ENCODE measurements at places on chromosomes 11 and 22.

DNA sequence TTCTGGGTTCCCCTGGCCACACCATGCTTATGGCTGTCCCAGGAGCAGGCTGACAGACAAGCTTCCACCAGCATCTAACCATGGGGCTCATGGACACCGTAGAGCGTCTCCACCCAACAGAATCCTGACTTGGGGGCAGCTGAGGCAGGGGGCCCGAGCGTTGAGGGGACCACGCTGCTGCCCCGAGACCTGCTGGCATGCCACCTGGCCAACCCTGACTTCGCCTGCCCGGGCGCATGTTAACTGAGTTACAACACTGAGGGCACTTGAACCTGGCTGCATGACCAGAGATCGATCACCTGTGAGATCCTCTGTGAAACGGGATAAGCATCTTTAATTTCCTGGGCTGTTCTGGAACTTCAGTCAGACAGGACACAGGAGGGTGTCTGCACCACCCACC, 13.7 kb downstream of the PPM1F start:
- DNase-seq, result no peak

DNA sequence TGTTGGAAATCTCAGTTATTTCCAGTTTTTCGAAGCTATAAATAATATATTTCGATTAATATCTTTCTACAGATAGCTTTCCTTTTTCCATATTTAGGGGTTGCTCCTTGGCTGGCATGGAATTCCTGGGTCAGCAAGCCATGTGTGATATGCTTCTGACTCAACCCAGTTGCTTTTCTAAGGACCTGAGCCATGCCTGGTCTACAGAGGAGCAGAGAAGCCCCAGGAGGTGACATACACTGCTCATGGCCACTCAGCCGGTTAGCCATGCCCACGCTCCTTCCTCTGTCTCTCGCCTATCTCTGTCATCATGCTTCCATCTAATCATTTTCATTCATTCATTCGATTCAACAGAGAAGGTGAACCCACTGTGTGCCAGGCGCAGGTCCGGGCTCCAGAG, 23.2 kb upstream of the PDGFB start:
- no peak for DNase-seq

DNA sequence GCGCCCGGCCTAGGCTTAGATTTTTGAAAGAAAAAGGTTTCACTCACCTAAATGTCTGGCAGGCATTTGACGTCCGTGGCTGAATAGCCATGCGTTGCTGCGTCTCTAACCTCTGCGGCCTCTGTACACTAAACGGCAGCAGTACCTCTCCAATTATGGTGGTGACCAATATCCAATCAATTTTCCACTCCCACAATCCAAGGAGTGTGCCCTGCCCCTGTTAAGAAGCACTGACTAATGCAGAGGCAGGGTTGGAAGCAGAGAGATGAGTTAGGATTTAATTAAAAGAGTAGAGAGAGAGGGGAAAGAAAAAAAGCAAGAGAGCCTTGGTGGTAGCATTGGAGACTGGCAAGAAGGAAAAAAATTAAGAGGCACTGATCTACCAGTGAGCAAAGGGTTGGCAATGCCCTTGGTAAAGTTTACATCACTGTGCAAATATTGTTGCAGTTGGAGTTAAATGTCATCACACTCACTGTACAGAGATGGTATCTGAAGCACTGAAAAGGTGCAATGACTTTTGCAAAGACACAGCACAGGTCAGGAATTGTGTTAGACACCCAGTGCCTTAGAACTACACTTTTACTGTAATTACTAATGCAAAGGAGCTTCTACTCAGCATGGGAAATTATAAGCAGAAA, 526.7 kb downstream of the NTM start:
- DNase-seq, result no peak

GRCh38 chr22:44855855-44856254, 103.5 kb downstream of the ARHGAP8 start:
- peak; percentile 1 for DNase-seq

DNA sequence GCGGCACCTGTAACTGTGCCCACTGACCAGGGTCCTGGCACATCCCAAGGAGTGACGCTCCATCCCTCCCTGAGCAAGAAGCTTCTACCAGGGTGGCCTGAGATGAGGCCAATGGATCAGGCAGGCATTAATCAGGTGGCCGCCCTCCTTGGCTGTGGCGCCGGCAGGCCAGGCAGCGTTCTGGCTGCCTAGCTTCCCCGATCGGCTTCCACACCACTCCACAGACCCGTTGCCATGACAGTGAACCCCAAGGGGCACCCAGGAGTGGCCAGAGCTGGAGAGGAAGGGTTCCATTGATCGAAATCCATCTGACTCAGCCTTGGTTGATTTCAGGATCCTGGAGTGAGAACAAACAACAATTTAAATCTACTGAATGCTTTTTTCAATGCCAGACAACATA, 20.5 kb downstream of the LRRC55 start:
- DNase-seq, result no peak

DNA sequence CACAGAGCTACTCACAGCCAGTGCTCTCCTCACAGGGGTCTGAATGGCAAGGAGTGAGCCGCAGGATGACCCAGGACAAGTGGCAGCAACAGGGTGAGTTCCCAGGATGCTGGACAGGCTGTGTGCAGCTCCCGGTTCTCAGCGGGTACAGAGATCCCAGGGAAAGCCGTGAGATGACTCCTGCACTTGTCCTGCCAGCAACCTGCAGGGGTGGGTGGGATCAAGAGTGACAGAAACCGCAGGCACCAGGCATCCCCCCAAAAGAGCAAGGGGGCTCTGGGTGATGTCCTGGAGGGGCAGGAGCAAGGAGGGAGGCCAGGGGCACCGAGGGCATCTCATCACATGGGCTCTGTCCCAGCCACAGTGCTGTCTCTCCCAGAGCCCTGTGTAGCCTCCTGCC, 15.9 kb upstream of the PRODH start:
- DNase-seq, result no peak

DNA sequence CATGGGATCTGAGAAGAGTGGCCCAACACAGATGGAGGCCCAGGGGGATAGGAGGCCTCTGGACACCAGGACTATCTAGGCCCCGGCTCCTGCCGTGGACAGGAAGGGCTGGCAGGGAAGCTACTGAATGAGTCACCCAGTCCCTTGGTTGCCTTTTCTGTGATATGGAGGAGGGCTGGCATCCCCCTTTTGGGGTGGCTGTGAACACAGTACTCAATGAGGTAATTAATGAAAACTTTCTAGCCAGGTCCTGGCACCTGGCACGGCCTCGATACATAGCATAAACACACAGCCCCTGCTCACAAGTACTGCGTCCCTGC, 163.2 kb downstream of the CHST1 start:
- no peak for DNase-seq

DNA sequence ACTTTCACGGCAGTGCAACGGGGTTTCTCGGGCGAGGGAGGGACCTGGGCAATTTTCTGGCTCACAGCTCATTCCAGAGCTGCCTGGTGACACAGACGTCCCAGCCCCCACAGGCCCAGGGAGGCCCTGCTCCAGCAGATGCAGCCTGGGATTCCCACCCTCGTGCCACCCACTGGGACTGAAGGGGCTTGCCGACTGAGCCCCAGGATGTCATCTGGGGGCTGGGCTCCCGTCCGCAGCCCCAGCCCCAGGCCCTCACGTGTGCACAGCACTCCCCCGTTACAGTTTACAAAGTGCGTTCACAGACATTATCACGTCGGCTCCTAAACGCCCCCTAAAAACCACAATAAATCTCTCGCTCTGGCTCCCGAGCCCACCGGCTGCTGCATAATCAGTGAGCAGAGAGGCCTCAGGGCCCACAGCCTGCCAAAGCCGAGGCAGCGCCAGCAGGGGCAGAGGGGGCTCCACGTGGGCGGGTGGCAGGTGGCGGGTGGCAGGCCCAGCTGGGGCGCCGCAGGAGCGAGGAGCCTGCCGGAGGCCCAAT, 76.9 kb upstream of the TCF20 start:
- no peak for DNase-seq

DNA sequence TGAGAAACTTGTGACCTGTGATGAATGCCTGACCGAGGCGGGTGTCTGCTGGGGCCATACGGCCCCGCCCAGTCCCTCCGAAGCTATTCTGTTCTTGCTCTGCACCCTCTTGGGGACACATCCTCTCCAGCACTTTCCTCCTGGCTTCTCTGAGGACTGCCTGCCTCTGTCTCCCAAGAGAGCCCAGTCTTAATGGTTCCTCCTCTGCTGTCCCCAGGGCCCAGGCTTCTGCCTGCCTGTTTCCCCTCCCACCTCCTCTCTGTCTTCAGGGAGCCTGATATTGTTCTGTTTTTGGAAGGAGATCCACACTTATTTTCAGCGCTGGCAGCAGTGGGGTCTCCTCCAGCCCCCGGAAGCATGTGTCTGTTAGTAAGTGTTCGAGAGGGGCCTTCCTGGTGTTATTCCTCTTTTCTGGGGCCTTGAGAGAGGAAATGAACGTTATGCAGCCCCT, 18.7 kb downstream of the SYNGR1 start:
- peak; percentile 68 for DNase-seq

DNA sequence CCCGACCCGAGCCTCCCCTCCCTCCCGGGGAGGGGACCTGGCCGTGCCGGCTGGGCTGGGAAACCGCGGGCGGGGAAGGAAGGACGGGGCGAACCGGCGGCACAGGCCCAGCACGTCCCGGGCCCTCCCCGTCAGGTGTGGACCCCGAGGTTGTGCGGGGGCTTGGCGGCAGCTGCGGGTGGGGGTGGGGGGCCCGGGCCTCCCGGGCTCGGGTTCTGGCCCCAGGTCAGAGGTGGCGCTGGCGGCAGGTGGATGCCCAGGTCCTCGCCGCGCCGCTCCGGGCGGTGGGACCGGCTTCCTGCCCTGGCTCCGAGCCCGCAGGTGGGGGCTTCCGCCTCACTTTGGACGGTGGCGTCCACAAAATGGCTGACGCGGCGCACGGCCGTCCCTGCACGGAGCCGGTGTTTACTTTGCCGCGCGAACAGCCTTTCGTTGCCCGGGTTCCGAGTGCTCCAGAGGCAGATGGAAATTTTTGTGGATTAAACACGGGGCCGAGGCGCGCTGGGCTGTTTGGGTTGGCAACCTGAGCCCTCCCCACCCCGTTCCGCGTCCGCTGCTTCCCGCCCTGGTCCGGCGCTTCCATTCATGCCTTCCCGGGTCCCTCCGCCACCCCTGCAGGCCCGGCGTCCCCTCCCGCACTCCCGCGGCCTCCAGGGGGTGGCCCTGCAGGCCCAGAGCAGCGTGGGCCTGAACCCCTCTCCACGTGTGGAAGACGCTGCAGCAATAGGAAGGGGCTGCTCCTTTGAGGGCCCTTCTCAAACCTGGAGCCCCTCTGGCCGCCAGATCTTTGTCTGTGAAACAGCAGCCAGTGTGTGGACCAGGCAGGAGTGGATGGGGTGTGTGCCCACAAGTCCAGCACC, 92.0 kb upstream of the KCNQ1OT1 start:
- no peak for DNase-seq

- no peak for DNase-seq
Observed at GRCh38 chr11:66136752-66137123, 66.7 kb downstream of the PACS1 start.

DNA sequence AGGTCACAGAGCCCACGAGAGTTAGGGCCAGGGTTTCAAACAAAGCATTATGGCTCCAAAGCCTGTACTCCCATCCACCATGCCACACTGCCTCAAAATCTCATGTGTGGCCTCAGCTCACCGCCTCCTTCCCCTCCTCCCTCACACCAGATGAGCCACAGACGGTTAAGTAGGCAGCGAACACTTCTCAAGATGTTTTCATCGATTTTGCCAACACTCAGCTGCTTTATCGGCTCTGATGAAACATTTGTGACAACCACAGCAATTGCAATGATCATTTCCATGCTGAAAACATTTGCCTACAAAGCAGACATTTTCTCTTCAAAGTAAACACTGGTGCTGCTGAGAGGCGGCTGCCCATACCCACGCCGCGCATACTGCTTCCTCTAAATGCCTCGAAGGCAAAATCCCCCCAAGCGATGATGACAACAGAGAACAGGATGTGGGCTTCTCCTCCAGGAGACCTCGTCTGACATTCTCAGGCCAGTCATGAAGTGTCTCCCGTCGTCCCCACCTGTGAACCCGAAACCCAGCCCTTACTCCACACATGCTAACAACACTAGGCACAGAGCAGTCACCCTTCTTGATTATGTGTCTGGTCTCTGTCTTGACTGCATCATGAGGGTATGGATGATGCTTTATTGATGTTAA, 599.2 kb downstream of the SOX6 start:
- DNase-seq, result no peak

DNA sequence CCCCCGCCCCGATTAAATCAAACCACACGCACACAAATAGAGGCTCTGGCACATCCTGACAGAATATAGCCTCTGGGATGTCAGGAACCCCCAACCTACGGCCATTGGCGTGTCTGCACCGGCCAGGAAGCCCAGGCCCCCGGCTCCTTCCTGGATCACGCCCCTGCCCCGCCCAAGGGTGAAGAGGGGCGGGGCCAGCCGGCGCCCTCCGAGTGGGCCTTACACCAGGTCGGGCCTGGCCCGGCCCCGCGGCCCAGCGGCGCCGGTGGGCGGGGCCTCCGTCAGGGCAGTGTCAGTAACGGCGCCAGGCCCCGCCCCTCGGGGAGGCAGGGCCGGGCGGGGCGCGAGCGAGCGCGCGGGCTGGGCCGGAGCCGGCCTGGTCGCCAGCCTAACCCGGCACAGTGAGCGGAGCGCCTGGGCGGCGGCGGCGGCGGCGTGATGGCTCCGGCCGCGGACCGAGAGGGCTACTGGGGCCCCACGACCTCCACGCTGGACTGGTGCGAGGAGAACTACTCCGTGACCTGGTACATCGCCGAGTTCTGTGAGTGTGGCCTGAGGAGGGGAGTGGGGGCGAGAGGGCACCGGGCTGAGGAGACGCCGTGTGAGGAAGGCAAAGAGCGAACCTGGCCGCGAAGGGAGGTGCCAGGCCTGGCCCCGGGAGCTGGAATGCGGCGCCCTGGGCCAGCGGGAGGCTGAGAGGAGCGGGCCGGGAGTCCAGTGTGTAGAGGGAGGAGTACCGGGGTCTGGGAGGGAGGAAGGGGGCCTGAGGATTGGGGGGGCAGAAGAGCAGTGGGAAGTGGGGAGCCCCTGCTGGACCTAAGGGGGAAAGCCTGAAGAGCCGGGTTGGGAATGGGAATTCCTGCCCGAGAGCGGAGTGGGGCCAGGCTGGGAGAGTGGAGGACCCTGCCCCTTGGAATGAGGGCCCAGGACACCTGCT, at the start of gene ACER3:
ACER3 (plus strand) TSS at position 380 of the 937 bp plus-strand sequence; CDS start at position 439, 59 bp downstream.
- DNase-seq, result peak; percentile 98

DNA sequence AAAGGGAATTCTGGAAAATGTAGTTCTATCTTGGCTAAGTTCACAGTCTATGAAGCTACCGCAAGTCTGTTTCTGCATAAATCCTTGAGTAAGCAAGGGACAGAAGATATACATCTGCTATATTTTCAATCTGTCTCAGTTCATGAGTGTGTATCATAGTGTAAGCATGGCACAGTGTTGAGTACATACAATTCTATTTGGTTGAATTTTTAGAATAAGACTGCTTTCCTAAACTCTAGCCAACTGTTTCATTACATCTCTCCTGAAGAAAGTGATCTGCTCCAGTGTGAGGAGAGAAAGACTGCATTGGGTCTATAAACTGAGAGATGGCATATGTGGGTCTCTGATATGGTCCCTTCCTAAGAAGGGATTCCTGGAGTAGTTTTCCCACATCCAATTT, 2.6 kb upstream of the CCDC81 start:
- no peak for DNase-seq

GRCh38 chr11:120893440-120894201, 130.3 kb upstream of the TBCEL start:
- no peak for DNase-seq

- DNase-seq, result no peak
Observed at GRCh38 chr11:102368472-102368871, 21.5 kb downstream of the BIRC2 start.

- no peak for DNase-seq
Observed at GRCh38 chr11:118785362-118785761, 5.6 kb downstream of the DDX6 start.

- DNase-seq, result no peak
Observed at GRCh38 chr11:43774786-43775185, 94.2 kb downstream of the HSD17B12 start.

GRCh38 chr11:14503023-14503422, 3.4 kb upstream of the COPB1 start:
- DNase-seq, result no peak

Data from D341Med (cell line).